ENCODE measurements at places on chromosomes 2 and 18.

DNA sequence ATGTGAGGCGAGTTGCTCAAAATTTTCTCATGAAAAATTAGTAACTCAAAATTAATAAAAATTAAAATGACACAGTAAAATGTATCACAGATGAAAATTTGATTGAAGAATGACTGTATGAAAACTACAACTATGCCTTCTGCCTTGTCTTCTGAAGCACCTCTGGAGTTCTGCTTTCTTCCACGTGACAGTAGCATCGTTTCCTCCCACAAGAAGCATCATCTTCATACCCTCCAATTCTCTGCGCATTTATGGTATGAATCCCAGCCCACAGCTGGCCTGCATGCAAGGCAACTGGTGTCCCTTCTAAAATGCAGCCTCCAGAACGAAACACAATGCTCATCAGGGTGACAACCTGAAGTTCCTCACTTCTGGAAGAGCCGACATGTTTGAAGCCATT lies 189.9 kb downstream of the MYO1B start:
- DNase-seq, result no peak

- no peak for DNase-seq
Observed at GRCh38 chr2:149860276-149860921, 272.8 kb upstream of the MMADHC start.

DNA sequence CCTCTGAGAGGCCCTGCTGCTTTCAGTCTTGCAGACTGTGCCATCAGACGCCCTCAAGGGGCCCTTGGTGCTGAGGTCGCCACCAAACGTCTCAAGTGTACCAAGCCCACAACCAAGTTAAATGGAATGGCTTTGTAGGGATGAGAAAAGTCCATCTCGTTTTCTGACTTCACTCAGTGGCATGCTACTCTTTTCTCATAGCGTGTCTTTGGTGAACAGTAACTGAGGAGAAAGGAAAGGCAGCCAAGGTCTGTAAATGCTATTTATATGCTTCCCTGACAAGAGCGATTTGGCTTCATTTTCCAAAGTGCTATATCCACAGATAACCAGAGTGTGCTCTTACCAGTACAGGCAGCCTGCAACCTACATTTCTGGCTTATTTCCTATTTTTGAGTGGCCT lies 123.0 kb downstream of the MTX2 start:
- DNase-seq, result no peak

DNA sequence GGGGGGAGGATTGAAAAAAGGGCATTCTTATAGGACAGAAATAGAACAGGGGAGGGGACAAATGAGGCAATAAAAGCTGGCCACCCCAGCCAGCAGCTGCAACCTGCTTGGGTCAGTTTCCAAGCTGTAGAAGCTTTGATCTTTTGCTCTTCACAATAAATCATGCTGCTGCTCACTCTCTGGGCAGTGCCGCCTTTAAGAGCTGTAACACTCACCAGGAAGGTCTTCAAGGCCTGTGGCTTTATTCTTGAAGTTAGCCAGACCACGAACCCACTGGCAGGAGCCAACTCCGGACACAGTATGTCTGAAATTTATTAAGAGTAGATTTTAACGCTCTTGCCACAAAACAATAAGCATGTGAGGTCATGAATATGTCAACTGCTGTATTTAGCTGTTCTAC lies 649.9 kb upstream of the RAB6C start:
- DNase-seq, result no peak

- DNase-seq, result no peak
Observed at GRCh38 chr2:114405247-114406116, 37.0 kb upstream of the DPP10 start.

- no peak for DNase-seq
Observed at GRCh38 chr2:35168351-35168750, 1187.2 kb upstream of the CRIM1 start.

DNA sequence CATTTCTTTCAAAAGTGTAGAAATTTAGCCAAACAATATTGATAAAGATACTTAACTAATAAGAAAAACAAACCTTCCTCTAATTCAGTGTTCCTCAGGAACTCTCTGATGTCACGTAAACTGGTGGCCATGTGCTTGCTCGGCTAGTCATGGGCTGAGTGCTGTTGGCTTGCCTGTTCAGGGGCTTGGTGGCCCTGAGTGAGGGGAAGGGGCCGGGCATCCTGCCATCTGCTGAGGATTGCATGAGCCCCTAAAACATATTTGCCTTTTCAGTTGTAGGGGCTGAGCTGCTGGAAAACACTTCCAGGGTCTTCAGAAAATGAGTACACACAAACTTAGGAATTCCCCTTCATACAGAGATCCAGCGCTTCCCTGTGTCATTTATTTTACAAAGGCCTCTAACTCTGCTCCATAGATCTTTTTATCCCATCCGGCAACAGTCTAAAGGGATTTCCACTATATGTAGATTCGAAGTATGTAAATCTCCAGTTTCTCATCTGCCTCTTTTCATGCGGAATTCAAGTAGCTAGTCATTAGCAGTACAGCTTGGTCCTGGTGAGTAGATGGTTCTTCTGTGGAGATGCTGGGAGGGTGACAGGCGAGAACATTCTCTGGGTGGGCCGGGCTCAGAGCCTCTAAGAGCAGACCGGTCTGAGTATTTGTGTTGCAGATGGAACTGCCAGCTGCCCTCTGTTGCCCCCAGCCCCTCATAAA lies 20.1 kb upstream of the NFATC1 start:
- no peak for DNase-seq

GRCh38 chr2:168490946-168491605 lies 35.0 kb downstream of the CERS6 start:
- DNase-seq, result no peak

GRCh38 chr2:151520976-151521375 lies 111.3 kb downstream of the RIF1 start:
- DNase-seq, result no peak

DNA sequence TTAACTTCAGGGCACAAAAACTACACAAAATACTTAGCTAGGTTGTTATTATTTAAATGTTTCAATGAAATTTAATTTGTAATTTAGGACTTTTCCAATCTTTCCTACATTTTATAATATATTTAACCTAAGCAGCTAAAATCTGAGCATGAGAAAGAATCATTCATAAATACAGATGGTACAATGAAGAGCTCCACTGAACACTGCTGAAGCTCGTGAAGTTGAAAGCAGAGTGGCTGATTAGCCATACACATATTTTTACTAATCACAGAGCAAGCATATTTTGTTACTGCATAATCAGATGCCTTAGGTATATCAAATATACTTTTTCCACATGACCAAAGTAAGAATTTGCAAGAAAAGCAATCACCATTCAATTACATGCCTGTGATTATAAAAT lies 184.9 kb upstream of the ETAA1 start:
- no peak for DNase-seq

- no peak for DNase-seq
Observed at GRCh38 chr18:56245866-56246580, 392.4 kb downstream of the TXNL1 start.

DNA sequence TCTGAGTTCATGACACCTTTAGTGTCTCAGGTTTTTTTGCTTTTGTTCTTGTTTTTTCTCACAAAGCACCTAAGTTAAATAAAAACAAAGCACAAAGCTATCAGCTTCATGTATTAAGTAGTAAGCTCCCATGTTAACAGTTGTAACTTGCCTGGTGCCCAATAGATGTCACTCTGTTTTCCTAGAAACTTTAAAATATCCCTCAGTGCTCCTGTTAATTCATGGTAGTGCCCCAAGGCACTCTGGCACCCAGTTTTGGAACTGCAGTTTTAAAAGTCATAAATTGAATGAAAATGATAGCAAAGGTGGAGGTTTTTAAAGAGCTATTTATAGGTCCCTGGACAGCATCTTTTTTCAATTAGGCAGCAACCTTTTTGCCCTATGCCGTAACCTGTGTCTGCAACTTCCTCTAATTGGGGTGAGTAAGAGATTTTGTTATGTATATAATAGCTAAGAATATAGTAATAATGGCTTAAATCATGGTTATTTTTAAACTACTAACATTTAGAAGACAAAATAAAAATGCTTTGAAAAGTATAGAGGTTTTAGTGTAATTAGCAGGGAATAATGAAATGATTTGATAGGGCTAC lies 555.0 kb upstream of the TMEFF2 start:
- DNase-seq, result no peak

DNA sequence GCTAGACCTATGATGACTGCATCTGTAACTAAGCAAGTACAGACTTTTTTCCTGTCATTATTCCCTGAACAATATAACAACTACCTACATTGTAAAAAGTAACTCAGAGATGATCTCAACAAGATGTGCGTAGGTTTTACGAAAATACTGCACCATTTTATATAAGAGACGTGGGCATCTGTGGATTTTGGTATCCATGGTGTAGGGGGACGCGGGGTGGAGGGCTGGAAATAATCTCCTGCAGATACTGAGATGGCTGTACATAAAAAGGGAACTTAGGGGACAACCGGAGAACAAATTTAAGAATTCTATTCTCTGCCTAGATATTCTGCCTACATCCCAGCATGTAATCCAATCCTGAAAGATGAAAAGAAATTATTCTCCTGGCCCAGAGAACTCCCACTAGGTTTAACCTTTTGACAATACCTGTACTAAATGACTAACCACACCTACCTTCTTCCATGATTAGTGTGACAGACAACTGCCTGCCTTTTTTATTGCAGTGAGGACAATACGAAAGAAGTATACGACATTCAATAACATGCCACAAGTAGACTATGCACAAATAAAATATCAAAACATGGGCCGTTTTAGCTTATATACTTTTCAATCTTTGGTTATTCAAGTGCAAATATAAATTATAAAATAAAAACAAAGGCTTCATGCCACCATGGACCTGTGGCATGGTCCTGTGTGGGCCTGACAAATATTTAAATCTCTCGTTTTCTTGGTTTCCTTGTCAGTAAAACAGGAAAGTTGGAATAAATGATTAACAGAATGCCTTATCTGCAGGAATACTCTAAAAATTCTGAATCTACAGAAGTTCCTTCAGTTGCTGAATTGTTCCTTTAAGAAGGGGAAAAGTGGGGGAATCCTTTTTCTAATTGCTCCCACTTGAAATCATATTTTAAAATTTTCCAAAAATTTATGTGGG lies 46.3 kb downstream of the RTN4 start:
- DNase-seq, result no peak

DNA sequence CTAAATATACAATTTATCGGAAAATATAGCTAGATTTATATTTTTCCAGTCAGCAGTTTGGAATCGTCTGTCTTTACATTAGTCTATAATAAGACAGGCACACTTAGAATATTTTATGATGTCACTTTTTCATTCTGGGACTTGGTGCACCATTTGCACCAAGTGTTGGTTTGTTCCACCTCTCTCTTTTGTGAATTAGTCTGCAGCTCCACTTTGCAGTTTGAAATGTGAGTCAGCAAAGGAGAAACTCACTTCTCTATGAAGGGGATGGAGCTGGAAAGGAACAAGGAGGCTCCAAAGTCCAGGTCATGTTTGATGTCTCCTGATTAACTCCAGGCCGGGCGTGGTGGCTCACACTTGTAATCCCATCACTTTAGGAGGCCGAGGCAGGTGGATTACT lies 63.8 kb upstream of the RTN4 start:
- DNase-seq, result no peak

- no peak for DNase-seq
Observed at GRCh38 chr2:34105006-34105767, 506.1 kb upstream of the FAM98A start.

DNA sequence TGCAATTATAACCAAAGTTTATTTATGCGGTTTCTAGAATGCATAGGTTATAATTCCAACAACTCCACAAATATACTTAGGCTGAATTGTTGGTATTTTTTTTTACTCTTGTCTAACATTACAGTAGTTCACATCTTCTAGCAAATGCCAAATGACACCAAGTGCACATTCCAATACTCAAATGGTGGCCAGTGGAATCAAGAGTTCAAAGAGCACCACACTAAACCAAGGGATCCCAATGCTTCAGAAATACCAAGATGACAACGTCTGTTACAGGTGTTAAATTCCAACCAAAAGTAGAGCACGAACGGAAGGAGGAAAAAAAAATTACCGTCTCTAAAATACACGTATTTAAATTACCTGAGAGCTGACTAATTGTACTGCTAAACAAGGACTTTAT lies 136.2 kb downstream of the TMEM247 start:
- no peak for DNase-seq

Measured in activated gamma-delta T cell (primary cell).